ENCODE measurements at places on chromosomes 13 and 19.

GRCh38 chr19:48325265-48325910 is at the start of gene EMP3:
EMP3 (plus strand) TSS chr19:48325552; CDS start chr19:48326845, 1,293 bp downstream.
- peak; percentile 89 for DNase-seq

DNA sequence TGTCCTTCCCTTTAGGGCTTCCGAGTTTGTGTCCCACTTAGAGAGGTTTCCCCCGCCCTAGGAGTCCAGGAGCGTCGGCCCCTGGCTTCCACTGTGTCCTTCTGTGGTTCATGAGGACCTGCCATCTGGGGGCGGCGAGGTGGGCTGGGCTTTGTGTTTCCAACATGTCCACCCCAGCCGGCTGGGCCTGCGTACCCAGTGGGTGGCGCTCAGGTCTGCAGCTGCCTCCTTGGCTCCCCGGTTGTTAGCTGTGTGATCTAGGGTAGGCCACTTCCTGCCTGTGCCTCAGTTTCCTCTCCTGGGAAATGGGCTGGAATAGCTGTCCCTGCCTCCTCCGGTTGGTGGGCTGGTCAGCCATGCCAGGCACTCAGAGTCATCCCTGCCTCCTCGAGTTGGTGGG is 28.4 kb downstream of the KDM4B start:
- DNase-seq: no peak

DNA sequence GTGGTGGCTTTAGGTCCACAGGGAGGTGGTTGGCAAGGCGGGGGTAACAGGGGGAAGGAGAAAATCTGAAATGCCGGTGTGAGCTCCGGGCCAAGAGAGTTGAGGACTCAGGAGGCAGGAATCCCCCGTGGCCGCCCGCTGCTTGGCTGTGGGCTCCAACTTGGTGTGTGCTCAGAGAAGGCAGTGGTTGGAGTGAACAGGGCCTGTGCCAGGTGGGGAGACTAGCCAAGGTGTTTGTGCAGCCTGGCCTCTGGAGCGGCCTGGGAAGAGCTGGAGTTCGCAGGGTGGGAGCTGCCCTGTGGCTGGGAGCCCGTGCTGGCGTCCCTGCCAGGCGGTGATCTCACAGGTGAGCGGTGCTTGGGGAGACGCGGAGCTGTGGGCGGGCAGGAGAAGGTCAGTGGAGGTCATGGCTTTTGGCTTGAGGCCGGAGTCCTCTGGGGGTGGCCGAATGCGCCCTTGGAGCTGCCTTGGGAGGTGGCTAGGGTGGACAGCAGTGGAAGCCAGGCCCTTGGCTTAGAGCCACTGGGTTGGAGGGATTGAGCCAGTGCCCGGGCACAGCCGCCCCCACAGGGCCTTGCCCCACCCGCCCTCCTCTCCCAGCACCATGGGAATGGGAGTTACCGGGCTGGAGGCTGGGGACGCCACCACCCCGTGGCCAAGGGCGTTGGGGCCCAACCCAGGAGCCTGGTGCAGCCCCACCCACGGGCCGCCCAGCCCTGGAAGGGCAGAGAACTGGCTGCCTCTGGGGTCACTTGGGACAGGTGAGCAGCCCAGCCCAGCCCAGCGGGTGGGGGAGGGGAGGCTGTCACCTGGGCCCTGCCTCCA is 7.1 kb upstream of the CIRBP start:
- peak; percentile 35 for DNase-seq

DNA sequence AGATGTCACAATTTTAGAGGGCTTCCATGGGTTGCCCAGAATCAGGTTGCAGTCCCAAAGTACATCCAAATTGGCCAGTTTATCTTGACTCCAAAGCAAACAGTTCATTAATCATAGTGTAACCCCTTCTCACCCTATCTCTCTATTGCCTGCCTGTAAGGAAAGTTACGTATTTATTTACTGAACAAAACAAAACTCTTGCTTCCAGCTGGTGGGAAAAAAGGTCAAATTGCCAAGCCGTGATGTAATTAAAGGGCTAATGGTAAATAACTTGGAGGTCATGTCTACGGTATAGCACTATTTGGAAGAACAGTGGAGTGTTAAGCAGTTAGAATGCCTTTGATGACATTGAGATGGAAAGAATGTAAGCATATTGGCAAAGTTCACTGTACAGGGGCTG is 214.0 kb downstream of the DLEU7 start:
- no peak for DNase-seq

DNA sequence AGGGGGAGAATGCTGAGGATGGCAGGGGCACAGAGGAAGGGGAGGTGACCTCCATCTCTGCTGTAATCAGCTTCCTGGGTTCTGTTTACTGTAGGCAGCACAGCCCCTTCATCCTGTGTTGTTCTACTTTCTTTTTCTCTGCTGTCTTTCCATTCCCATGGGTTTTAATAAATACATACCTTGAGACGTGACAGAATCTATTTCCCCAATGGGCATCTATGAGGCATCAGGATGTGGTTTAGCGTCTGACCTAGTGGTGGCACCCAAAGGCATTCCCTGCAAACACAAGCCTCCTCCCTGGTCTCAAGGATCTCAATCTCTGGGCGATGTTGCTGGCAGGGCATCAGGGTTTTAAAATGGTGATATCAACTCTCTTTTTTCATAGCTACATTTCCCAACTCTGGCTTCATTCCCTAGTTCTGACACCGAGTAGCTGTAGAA is 60.8 kb downstream of the ALOX5AP start:
- peak; percentile 14 for DNase-seq

Measured in CD4-positive, alpha-beta T cell treated with Interleukin-2 at 100 ng/mL for 4 hours (primary cell).